ENCODE measurements at places on chromosomes 4 and X. TPM values are rescaled to one million over a fixed set of nuclear protein-coding genes. Genes with fewer than 3 reads are reported as not detected.
A peak's percentile ranks its signal among the peaks of the same experiment; 100 is the strongest.

ATP5ME gene
- total RNA-seq: 379 TPM

- no peak for DNase-seq
These were observed 49.4 kb upstream of the PRR32 start for GRCh38 chrX:126770179-126770578.

DNA sequence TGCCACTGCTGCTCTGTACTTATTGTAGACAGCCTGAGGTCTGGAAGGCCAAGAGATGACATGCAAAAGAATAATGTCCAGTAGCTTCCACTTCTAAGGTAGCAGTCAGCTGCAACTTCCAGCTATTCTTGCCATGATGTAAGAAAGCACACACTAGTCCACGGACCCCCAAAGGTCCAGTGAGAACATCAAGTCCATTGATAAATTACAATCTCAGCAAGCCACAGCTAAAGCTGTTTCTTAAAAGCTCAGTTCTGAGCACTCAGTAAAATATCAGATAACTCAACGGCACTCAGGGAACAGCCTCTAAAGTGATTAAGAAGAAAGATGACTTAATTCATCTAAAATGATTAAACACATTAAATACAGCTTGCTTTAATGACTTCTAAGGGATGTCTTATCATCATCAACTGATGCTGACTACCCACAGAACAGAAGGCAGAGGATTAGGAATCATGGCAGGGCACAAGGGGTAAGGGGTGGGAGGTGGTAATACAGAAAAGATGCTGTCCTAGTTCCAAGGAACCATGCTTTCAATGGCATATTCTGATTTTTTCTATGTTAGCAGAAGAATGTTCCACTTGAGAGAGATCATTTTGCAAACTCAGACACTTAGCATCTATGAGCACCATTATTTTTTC lies 99.1 kb upstream of the CBR4 start:
- DNase-seq: no peak

DNA sequence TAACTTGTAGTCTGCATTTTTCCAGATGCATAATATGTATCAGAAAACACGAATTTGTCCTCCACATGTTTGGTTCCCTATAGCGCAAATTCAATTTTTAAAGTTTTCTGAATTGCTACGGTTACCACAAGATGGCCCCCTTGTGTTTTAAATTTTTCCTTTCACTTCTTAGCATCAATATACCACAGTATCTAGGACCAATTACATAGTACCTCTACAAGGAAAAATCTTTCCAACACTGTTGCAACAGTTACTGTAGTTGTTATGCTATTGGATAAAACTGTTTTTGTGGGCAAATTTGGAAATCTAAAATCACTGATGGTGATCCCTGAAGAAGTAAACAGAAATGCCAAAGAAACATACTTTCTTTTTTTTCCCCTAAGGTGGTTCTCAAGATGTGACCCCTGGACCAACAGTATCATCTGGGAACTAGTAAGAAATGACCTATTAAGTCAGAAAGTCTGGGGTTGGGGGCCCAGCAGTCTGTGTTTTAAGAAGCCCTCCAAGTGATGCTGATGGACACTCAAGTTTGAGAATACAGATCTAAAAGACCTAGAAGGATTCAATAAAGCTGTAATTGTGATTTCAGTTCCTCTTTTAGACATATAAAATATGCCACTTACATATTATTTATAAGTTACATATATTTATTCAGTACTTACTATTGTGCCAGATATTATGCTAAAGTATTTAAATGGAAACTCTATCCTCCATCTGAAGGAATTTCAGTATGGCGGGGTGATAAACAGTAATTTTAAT lies 3.1 kb downstream of the ZGRF1 start:
- peak; percentile 42 for DNase-seq

- no peak for DNase-seq
These were observed 1.5 kb upstream of the NR3C2 start for GRCh38 chr4:148443512-148444295.

Measured in HFFc6 (cell line).